ENCODE measurements at places on chromosomes 16 and 17.

DNA sequence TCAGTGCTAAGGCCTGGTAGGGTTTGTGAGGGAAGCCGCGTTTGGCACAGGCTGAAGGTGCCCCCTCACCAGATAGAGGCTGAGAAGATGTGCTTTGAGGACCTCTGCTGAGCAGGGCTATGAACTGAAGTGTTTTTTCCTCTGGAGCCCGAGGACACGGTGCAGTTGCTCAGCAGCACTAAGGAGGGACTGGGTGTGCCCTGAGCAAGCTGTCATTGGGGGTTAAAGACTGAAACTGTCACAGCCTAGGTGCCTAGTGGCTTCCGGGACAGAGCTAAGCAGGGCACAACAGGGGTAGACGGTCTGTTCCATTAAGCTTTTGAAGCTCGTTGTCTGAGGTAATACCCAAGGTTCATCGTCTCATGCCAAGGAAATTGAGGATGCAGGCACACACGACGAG lies 24.8 kb upstream of the ASGR2 start:
- no peak for DNase-seq

DNA sequence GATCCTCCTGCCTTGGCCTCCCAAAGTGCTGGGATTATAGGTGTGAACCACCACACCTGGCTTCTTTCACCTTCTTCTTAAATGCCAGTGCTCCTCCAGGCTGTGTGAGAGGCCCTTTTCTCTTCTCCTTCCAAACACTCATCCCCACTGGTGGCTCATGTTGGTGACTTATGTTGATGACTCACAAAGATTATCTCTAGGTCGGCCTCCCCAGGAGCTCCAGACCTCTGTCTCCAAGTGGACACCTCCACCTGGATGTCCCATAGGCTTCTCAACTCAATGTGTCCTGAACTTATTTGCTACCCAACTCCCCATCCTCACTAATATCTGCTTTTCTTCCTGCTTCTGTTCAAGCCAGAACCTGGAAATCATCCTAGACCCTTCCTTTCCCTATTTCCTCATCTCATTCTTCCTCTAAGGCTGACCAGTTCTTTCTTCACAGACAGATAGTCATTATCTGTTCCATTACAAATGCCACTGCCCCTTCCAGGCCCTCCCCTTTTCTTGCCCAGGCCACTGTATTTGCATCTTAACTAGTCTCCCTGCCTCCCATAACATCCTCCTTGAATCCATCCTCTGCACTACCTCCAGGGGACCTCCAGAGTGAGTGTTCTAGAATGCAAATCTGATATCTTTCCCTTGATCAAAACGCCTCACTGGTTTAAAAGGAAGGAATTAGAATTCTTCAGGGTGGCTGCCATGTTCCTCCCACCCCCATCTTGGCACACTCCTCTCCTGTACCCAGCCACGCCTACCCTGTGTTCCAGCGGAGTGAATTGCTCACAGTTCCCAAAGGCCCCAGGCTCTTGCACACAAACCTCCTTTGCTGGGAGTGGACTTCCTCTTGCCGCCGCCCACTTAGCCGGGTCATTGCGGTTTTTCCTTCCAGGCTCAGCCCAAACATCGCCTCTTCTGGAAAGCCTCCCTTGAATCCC lies 34.8 kb upstream of the FBXO47 start:
- DNase-seq = no peak

GRCh38 chr17:58224315-58224714 lies 5.3 kb upstream of the MKS1 start:
- DNase-seq = peak; percentile 6

DNA sequence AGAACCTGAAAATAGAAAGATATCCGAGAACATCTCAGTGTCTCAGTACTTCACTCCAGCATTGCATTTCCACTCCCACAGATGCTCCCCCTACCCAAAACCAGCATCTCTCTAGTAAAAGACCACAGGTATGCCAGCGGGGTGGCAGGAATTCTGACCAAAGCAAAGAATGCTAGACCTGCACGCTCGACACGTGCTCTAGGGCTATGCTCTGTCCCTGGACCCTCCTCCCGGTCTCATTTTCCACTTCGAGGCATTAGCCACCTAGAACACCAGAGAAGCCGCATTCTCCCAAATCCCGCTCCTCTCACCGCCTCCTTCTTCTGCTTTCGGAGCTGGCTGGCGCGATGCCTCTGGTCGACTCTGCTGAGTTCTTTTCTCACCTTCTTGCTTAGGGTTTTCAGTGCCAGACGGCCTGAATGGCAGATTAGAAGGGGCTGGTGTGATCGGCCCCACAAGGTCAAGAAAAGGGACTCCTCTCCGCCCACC lies 487 bp downstream of the TSR1 start:
- DNase-seq = no peak

DNA sequence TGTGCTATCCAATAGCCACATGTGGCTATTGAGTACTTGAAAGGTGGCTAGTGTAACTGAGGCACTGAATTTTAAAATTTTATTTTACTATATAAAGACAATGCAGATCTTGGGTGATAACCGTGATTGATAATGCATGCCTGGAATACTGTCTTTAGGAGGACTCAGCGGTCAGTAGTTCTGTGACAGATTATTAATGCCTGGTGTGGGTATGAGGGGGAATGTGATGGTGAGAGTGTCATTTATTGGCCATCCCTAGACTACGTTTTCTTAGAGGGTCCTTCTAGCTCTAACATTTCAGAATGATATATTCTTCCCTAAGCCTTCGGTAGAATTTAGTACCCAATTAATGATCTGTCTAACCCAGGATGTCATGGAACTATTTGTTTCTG lies 157.6 kb downstream of the CPPED1 start:
- no peak for DNase-seq

DNA sequence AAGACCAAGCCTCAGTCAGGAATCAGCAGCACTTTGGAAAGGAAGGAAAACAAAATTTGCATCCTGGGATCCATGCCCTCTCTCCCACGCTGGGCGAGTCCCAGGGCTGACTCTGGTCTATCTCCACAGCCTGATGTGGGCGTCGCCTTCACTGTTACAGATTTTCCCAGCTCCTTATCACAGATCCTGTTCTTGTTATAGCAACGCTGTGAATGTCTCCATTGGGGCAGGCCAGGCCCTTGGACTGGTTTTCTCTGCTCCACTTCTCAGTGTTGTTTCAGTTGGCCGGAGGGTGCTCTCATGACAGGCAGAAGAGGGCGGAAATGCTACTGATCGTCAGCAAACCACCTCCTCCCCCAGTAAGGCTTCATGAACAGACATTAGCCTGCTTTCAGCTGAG lies 127.9 kb upstream of the CDH11 start:
- DNase-seq = no peak

GRCh38 chr17:12664894-12665262 lies 812 bp upstream of the MYOCD start:
- no peak for DNase-seq

Data from KG1 (cell line).